Astrocyte (in vitro differentiated cells and primary cell): ENCODE measurements at places on chromosomes 2 and 18. TPM values are rescaled to one million over a fixed set of nuclear protein-coding genes. Genes with fewer than 3 reads are reported as not detected.

Gene SPIRE1
- 38.9 and 42.0 TPM in 2 replicates for total RNA-seq

Gene ZAP70
- total RNA-seq, result 0.14 and 0.73 TPM in 2 replicates

Gene LBH
- 51.7 and 63.7 TPM in 2 replicates for total RNA-seq

Gene COL4A3
- 0.02 TPM in 1 of 2 replicates, not detected in the other for total RNA-seq

Gene SMAD2
- total RNA-seq, result 120 and 144 TPM in 2 replicates

Gene GALR1
- not detected in 2 replicates for total RNA-seq

Gene ALPI
- not detected in 2 replicates for total RNA-seq

Gene INHBB
- total RNA-seq, result 7.1 and 19.8 TPM in 2 replicates

Gene RGPD3
- 0.10 and 0.16 TPM in 2 replicates for total RNA-seq

Gene VWC2L
- not detected in 2 replicates for total RNA-seq

Gene LOXL3
- total RNA-seq, result 17.6 and 33.8 TPM in 2 replicates

Gene TMEM163
- 0.12 and 0.18 TPM in 2 replicates for total RNA-seq

Gene DYTN
- total RNA-seq, result not detected in 2 replicates

DNA sequence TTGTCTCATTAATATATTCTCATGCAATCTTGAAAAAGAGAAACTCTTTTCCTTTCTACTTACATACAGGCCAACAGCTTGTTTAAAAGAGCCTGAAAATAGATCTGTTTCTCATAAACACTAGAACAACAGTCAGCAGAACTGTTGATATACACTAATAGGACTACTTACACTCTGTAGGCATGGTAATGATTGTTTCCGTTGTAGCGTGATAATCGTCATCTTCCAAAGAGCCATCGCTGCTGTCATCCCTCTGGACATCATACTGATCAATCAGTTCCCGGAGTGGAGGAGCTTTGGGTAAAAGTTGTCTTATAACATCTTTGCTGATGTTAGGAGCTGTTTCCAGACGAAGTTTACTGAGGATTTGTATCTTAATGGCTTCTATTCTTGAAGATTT lies 476 bp downstream of the MSTN start:
- H3K36me3 ChIP-seq, result no peaks in the 10 kb centered on the region
- no peak for DNase-seq
- no peak overlapping the region for H3K27ac ChIP-seq

GRCh38 chr2:26462511-26463243 lies 15.2 kb downstream of the OTOF start:
- no peaks in the 10 kb centered on the region for H3K27me3 ChIP-seq
- H3K4me1 ChIP-seq, result peaks cover 4% of the 10 kb centered on the region
- no peak overlapping the region for H3K4me3 ChIP-seq
- peak; percentile 65 for DNase-seq

GRCh38 chr2:27723372-27724144 lies 48.0 kb upstream of the MRPL33 start:
- H3K36me3 ChIP-seq, result no peaks in the 10 kb centered on the region
- no peak overlapping the region for H3K4me3 ChIP-seq
- H3K27ac ChIP-seq, result peak overlapping the region; percentile 13
- peak; percentile 50 for DNase-seq
- H3K4me1 ChIP-seq, result peaks cover 34% of the 10 kb centered on the region

DNA sequence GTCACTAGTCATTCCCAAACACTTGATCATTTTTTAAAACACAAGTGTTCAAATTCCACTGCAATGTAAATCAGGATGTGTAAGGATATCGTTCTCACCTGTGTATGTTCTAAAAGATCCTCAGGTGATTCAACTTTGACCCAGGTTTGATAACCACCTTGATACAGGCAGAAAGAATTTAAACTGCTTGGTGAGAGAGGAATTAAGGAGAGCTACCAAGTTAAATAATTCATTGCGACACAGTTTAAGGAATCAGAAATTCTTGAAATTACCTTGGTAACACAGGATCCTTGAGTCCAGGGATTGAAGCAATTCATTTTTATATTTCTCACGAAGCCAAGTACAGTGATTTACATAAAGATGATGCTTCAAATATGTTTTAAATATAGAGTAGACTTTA lies 80.7 kb upstream of the EHBP1 start:
- H3K27me3 ChIP-seq, result no peaks in the 10 kb centered on the region
- no peak overlapping the region for H3K27ac ChIP-seq
- no peak for DNase-seq
- H3K4me1 ChIP-seq, result no peaks in the 10 kb centered on the region

GRCh38 chr2:653645-654425 lies 23.4 kb downstream of the TMEM18 start:
- no peaks in the 10 kb centered on the region for H3K36me3 ChIP-seq
- no peak overlapping the region for H3K27ac ChIP-seq
- H3K4me3 ChIP-seq, result no peak overlapping the region
- DNase-seq, result no peak
- H3K27me3 ChIP-seq, result peaks cover 3% of the 10 kb centered on the region

- no peaks in the 10 kb centered on the region for H3K36me3 ChIP-seq
- peak; percentile 36 for DNase-seq
- no peak overlapping the region for H3K27ac ChIP-seq
- no peaks in the 10 kb centered on the region for H3K4me1 ChIP-seq
These were observed 186.7 kb downstream of the INSIG2 start for GRCh38 chr2:118274841-118275510.

DNA sequence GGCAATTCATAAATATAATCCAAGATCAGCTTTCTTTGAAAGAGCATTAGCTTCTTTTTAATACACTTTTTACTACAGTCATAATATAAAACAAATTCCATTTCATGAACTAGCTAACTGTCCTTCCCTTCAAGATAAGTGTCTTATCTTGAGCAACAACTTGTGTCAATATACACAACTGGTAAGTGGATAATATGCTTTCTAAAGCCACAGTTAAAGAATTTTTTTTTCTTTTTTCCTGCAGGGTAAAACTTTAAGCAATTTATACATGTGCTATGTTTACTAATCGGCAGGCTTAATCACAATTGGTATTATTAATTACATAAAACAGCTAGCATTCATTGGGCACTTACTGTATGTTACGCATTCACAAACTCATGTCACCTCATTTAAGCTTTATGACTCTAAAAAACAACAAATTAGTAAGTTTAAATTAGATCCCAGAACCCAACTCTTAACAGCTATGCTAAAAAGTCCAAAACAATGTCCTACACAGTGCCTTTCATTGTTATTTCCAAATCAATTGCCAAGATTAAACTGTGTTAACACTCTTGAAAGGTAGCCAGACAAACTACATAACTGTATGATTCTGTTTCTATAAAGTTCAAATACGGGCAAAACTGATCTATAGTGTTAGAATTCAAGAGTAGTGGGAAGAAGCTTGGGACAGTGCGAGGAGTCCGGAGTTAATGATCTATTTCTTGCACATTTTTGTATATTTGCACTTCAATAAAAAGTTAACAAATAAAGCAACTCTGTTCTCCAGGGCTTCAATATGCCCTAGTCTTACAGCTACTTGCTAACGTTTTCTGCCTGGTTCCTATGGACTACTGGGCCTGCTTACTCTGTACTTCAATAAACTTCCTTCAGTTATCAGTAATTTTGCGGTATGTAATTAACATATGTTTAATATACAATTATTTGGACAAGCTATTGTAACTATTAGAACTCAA lies 6.0 kb downstream of the TXNL1 start:
- peaks cover 8% of the 10 kb centered on the region for H3K4me1 ChIP-seq
- no peak overlapping the region for H3K4me3 ChIP-seq
- no peaks in the 10 kb centered on the region for H3K36me3 ChIP-seq
- DNase-seq, result no peak
- no peaks in the 10 kb centered on the region for H3K27me3 ChIP-seq
- H3K27ac ChIP-seq, result no peak overlapping the region

GRCh38 chr18:24817587-24818371 lies 357.3 kb downstream of the HRH4 start:
- no peaks in the 10 kb centered on the region for H3K4me1 ChIP-seq

GRCh38 chr18:58104096-58104495 lies 60.1 kb downstream of the NEDD4L start:
- H3K36me3 ChIP-seq, result no peaks in the 10 kb centered on the region
- no peaks in the 10 kb centered on the region for H3K27me3 ChIP-seq
- no peak overlapping the region for H3K4me3 ChIP-seq
- DNase-seq, result no peak

- H3K27ac ChIP-seq, result no peak overlapping the region
- H3K4me3 ChIP-seq, result no peak overlapping the region
- H3K4me1 ChIP-seq, result peaks cover 15% of the 10 kb centered on the region
- H3K36me3 ChIP-seq, result no peaks in the 10 kb centered on the region
- DNase-seq, result no peak
These were observed 19.2 kb upstream of the TANK start for GRCh38 chr2:161141033-161141432.

- no peaks in the 10 kb centered on the region for H3K36me3 ChIP-seq
- no peaks in the 10 kb centered on the region for H3K4me1 ChIP-seq
- H3K27me3 ChIP-seq, result peaks cover 6% of the 10 kb centered on the region
- H3K27ac ChIP-seq, result no peak overlapping the region
These were observed 113.4 kb downstream of the RTP5 start for GRCh38 chr2:241982706-241983570.

GRCh38 chr2:19073522-19073921 lies 284.9 kb downstream of the OSR1 start:
- DNase-seq, result peak; percentile 70
- peaks cover 8% of the 10 kb centered on the region for H3K4me1 ChIP-seq
- H3K27ac ChIP-seq, result no peak overlapping the region
- H3K27me3 ChIP-seq, result no peaks in the 10 kb centered on the region

DNA sequence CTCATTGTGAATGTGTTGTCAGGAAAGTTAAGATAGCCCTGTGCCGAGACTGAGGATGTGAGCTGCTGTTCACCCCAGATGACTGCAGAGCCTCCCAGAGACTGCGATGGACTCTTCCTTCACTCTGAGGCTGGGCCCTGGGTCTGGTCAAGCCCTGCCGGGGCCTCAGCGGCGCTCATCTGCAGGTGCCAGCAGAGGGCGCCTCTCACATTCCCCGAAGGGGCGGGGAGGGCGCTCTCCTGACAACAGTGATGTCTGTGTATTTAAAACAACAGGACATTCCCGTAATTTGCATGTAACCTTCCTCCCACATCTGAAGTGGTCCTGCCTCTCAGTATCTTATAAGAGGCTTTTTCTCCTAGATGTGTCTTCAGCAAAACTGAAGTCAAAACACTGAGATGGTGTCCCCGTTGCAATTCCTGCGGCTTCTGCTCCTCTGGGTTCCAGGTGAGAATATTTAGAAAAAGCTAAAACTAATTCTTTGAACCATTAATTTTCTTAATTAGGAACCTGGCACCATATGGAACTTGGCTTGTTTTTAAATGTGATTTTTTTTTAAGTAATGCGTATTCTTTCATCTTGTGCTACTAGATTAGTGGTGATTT lies 1377.9 kb downstream of the RPIA start:
- no peak overlapping the region for H3K27ac ChIP-seq
- no peaks in the 10 kb centered on the region for H3K36me3 ChIP-seq
- no peak for DNase-seq
- H3K4me3 ChIP-seq, result no peak overlapping the region
- H3K4me1 ChIP-seq, result no peaks in the 10 kb centered on the region
- no peaks in the 10 kb centered on the region for H3K27me3 ChIP-seq

- no peaks in the 10 kb centered on the region for H3K4me1 ChIP-seq
- no peaks in the 10 kb centered on the region for H3K36me3 ChIP-seq
These were observed 24.7 kb upstream of the NAGK start for GRCh38 chr2:71043531-71044407.

- no peaks in the 10 kb centered on the region for H3K27me3 ChIP-seq
- peaks cover 25% of the 10 kb centered on the region for H3K4me1 ChIP-seq
- no peak for DNase-seq
- no peaks in the 10 kb centered on the region for H3K36me3 ChIP-seq
- no peak overlapping the region for H3K27ac ChIP-seq
These were observed 2.8 kb upstream of the GYPC start for GRCh38 chr2:126653109-126653508.

- H3K27me3 ChIP-seq, result peaks cover 14% of the 10 kb centered on the region
- no peak overlapping the region for H3K27ac ChIP-seq
- no peaks in the 10 kb centered on the region for H3K36me3 ChIP-seq
- no peak for DNase-seq
- no peak overlapping the region for H3K4me3 ChIP-seq
- no peaks in the 10 kb centered on the region for H3K4me1 ChIP-seq
These were observed 194.6 kb downstream of the FAM210A start for GRCh38 chr18:13531681-13532325.

DNA sequence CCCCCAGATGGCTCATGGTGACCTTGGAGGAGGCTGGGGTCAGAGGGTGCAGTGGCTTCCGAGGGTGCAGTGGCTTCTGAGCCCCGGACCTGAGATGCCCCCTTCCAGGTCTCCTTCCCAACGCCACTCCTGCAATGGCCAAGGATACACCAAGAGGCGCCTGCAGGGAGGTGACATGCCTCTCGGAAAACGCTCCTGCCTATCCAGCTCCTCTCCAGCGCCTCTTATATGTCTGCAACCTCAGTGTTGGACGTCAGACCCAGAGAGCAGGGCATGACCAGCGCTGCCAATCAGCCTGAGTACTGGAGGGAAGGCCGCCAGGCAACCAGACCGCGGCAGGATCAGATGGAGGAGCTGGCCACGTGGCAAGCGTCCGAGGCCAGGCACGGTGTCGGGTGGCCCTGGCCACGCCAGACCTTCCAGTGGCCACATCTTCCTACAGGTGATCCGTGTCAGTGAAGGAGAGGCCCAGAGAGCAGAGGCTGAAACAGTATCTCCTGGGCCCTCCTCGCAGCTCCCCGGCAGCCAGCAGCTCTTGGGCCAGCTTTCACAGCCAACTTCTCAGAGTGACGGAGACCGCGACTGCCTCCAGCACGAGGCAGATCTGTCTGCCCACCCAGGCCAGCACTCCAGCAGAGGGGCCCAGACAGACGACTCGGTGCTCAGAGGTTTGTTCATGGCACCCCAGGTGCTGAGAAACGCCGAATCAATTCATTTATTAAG lies 199.5 kb upstream of the SALL3 start:
- no peaks in the 10 kb centered on the region for H3K36me3 ChIP-seq
- no peak for DNase-seq
- no peak overlapping the region for H3K27ac ChIP-seq
- no peak overlapping the region for H3K4me3 ChIP-seq

DNA sequence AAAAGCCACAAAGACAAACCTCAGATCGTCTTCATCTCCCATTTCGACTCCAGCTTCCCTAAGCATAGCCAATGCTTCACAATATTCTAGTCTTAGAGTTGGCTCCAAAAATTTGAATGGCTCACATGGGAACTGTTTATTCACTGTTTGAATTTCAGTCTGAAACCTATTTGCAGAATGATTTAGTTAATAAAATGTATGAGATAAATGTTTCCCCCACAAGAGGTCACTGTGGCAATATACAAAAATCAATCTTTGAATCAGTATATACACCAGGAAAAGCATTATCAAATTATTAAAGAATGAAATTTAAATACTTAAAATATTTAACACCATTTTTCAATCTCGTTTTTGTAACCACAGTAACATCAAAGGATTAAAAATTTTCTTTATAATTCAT lies 40.0 kb upstream of the MCM6 start:
- no peak overlapping the region for H3K4me3 ChIP-seq
- H3K27ac ChIP-seq, result no peak overlapping the region
- peak; percentile 9 for DNase-seq
- peaks cover 9% of the 10 kb centered on the region for H3K36me3 ChIP-seq

- no peaks in the 10 kb centered on the region for H3K36me3 ChIP-seq
- H3K4me1 ChIP-seq, result peaks cover 15% of the 10 kb centered on the region
- no peak overlapping the region for H3K4me3 ChIP-seq
- DNase-seq, result no peak
- no peak overlapping the region for H3K27ac ChIP-seq
- H3K27me3 ChIP-seq, result no peaks in the 10 kb centered on the region
These were observed 20.0 kb downstream of the EMX1 start for GRCh38 chr2:72937356-72937669.
